ENCODE measurements at places on chromosomes 2 and 18.
A peak's percentile ranks its signal among the peaks of the same experiment; 100 is the strongest.

- H3K4me1 ChIP-seq = no peaks in the 10 kb centered on the region
- no peaks in the 10 kb centered on the region for H3K36me3 ChIP-seq
- DNase-seq = no peak
- no peak overlapping the region for H3K4me3 ChIP-seq
- H3K27ac ChIP-seq = no peak overlapping the region
- no peaks in the 10 kb centered on the region for H3K27me3 ChIP-seq
Observed at GRCh38 chr2:51789918-51790317, 758.0 kb upstream of the NRXN1 start.

DNA sequence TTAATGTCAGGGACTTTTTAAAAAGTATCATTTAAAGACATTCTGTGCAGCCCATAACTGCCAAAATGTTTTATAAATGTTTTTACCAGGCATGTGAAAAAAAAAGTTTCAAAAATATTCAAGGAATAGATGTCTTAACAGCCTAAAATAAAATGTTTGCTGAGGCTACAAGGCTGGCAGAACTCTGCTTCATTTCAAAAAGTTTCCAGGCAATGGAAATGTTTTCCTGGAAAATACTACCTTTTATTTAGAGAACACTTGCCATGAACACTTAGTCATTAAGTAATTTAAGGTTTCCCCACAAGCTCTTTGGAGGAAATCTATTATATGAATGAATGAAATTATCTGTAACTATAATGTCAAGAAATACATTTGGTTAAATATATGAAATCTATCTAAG, 68.8 kb downstream of the THADA start:
- no peak overlapping the region for H3K4me3 ChIP-seq
- DNase-seq = no peak
- H3K36me3 ChIP-seq = peaks cover 42% of the 10 kb centered on the region
- H3K27me3 ChIP-seq = no peaks in the 10 kb centered on the region
- H3K4me1 ChIP-seq = no peaks in the 10 kb centered on the region

DNA sequence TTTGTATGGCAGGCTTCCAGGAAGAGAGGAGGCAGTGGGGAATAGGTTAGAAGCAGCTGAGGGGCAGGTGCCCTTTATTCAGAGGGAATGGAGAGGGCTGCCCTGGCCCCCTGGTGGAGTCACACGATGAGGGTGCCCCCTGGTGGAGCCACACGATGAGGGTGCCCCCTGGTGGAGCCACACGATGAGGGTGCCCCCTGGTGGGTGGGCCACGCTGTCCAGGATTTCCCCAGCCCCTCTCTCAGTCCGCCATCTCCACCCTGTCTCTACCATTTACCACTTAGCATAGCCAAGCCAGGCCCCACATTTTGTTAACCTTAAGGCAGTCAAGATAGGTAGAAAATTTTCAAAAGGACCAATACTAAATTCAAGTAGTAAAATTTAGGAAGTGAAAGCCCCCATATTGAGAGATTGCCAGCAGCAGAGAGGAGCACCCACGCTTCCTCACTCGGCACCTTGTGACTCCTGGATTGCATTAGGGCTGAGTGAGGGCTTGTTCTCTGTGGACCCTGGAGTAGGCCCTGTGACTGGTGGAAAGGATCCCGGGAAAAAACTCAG, 10.4 kb upstream of the FAM228A start:
- peaks cover 4% of the 10 kb centered on the region for H3K36me3 ChIP-seq
- no peak overlapping the region for H3K27ac ChIP-seq
- no peaks in the 10 kb centered on the region for H3K27me3 ChIP-seq

DNA sequence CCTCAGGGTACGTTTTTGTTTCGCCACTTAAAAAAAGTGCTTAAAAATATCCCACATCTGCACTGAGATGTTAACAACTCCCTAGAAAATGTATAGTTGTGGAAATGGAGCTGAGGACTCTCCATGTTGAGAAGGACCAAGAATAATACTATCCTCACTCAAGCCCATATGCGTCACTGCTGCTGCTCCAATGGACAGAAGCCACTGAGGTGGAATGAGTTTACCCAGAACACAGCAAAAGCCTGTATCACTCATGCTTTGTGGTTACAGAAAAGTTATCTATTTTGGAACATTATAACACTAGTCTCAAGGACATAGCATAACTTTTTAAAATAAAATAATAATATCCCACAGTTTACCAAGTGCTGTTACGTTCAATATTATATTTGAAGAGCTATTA, 31.9 kb downstream of the DSC3 start:
- DNase-seq = no peak
- no peaks in the 10 kb centered on the region for H3K36me3 ChIP-seq
- H3K27me3 ChIP-seq = no peaks in the 10 kb centered on the region
- no peaks in the 10 kb centered on the region for H3K4me1 ChIP-seq

- H3K27me3 ChIP-seq = no peaks in the 10 kb centered on the region
- DNase-seq = no peak
- H3K4me3 ChIP-seq = no peak overlapping the region
- no peaks in the 10 kb centered on the region for H3K36me3 ChIP-seq
- no peaks in the 10 kb centered on the region for H3K4me1 ChIP-seq
- no peak overlapping the region for H3K27ac ChIP-seq
Observed at GRCh38 chr2:165109915-165110314, 93.9 kb downstream of the SCN3A start.

- H3K4me3 ChIP-seq = no peak overlapping the region
- DNase-seq = no peak
- no peaks in the 10 kb centered on the region for H3K36me3 ChIP-seq
- H3K27me3 ChIP-seq = no peaks in the 10 kb centered on the region
Observed at GRCh38 chr2:137173463-137173862, 408.1 kb downstream of the THSD7B start.

- H3K27me3 ChIP-seq = no peaks in the 10 kb centered on the region
- H3K27ac ChIP-seq = no peak overlapping the region
- no peak overlapping the region for H3K4me3 ChIP-seq
- H3K36me3 ChIP-seq = no peaks in the 10 kb centered on the region
Observed at GRCh38 chr2:80026040-80026729, 278.4 kb downstream of the LRRTM1 start.

DNA sequence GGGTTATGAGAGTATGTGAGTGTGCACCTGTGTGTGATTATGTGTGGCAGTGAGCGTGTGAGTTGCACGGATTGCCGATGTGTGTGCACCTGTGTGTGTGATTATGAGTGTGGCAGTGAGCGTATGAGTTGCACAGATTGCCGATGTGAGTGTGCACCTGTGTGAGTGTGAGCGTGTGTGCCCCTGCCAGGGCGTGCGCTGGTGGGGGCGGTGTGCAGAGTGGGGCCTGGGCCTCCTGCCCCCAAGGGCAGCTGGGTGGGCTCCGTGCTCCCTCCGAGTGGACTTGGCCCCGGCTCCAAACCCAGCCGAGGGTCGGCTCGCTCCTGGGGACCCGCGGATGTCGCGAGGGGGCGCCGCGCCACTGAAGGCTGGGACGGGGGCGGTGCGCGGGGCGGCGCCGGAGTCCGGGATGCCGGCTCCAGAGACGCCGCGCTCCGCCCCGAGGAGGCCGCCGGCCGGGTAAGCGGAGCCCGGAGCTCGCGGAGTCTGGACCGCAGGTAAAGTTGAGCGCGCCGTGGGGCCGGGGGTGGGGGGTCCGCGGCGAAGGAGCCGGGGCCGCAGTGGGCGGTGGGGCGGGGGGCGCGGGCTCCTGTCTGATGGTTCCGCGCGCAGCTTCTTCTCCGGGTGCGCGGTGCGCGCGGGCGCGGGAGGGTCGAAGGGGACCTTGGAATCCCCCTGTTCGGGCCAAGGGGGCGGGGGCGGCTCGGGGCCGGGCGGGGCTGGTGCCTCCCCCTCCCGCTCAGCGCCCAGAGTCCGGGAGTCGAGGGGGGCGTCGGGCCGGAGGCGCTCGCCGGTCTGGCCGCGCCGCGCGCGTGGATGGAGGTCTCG, at the start of gene KCNG2:
TSS of gene KCNG2 (plus strand) at position 421 of the 828 bp plus-strand sequence. CDS start 65,730 bp downstream, outside the sequence.
- peak; percentile 47 for DNase-seq
- peak within 1 kb of the TSS; percentile 52 for H3K4me3 ChIP-seq
- no peak within 1 kb of the TSS for H3K27ac ChIP-seq
- H3K27me3 ChIP-seq = peaks cover 51% of the 10 kb centered on the region

DNA sequence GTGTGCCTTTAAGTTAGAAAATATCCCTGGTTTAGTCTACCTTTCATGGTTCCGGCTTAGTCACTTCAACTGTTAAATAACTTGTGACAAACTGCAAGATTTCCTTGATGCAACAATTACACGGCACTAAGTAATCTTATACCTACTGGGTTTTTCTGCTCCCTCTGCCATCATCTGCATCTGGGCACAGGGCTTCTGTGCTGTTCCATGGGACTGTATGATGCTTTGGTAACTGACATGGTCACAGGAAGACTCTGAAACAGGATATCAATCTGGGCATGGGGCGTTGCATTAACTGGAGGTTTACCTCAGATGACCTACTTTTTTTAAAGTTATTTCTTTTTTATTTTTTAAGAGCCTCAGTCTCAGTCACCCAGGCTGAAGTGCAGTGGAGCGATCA, 365.4 kb downstream of the SS18 start:
- H3K4me1 ChIP-seq = no peaks in the 10 kb centered on the region
- H3K4me3 ChIP-seq = no peak overlapping the region
- no peaks in the 10 kb centered on the region for H3K36me3 ChIP-seq
- H3K27me3 ChIP-seq = peaks cover 8% of the 10 kb centered on the region
- H3K27ac ChIP-seq = no peak overlapping the region
- no peak for DNase-seq

DNA sequence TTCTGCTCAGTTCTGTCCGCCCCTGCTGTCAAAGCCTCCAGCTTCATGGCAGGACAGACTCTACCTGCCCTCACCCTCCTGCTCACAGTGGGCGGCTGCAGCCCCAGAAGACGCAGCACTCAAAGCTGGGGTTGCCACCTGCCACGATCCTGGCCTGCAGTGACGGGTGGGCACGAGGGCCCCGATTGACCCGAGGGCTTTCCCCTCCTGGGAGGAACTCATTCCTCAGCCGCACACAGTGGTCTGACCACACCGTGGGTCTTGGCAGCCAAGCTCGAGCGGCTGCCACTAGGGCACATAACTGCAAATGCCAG, 47.1 kb downstream of the HS6ST1 start:
- peaks cover 4% of the 10 kb centered on the region for H3K4me1 ChIP-seq
- H3K36me3 ChIP-seq = peaks cover 19% of the 10 kb centered on the region
- no peak overlapping the region for H3K27ac ChIP-seq
- no peak overlapping the region for H3K4me3 ChIP-seq

GRCh38 chr2:127080938-127081755, 25.8 kb downstream of the BIN1 start:
- peak overlapping the region; percentile 86 for H3K4me3 ChIP-seq
- H3K36me3 ChIP-seq = no peaks in the 10 kb centered on the region
- H3K27me3 ChIP-seq = no peaks in the 10 kb centered on the region
- DNase-seq = peak; percentile 74

- peaks cover 2% of the 10 kb centered on the region for H3K27me3 ChIP-seq
- H3K36me3 ChIP-seq = no peaks in the 10 kb centered on the region
- H3K4me3 ChIP-seq = no peak overlapping the region
- H3K4me1 ChIP-seq = no peaks in the 10 kb centered on the region
- H3K27ac ChIP-seq = no peak overlapping the region
Observed at GRCh38 chr2:16281451-16282335, 341.3 kb downstream of the MYCN start.

- no peak for DNase-seq
- H3K27ac ChIP-seq = no peak overlapping the region
- no peaks in the 10 kb centered on the region for H3K36me3 ChIP-seq
- no peak overlapping the region for H3K4me3 ChIP-seq
- H3K4me1 ChIP-seq = no peaks in the 10 kb centered on the region
Observed at GRCh38 chr18:36365836-36366775, 68.6 kb downstream of the FHOD3 start.

GRCh38 chr2:47779426-47779790, 3.5 kb upstream of the MSH6 start:
- H3K4me3 ChIP-seq = no peak overlapping the region
- H3K36me3 ChIP-seq = peaks cover 3% of the 10 kb centered on the region
- H3K27me3 ChIP-seq = no peaks in the 10 kb centered on the region
- H3K4me1 ChIP-seq = peaks cover 9% of the 10 kb centered on the region

- H3K4me3 ChIP-seq = no peak overlapping the region
- H3K4me1 ChIP-seq = peaks cover 13% of the 10 kb centered on the region
- H3K36me3 ChIP-seq = no peaks in the 10 kb centered on the region
- DNase-seq = peak; percentile 3
Observed at GRCh38 chr18:61551586-61551985, 218.4 kb downstream of the CDH20 start.

DNA sequence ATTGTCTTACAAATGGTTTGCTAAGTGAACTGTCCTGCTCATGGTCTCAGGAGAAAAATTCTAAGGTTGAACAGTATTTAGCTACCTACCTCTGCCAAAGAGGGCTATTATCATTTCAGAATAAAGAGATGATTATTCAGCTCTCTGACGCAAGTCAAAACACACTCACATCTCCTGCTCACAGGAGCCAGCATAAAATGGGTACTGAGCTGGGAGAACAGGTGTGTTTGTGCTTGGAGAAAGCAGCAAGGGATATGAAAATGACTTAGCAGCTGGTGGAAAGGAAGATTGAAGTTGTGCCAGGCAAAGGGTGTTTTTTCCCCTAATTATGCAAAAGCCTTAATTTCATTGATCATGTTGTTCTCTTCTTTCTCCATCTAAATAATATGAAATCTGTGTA, 47.3 kb upstream of the TANK start:
- H3K4me1 ChIP-seq = no peaks in the 10 kb centered on the region
- H3K4me3 ChIP-seq = no peak overlapping the region
- H3K27me3 ChIP-seq = peaks cover 2% of the 10 kb centered on the region
- no peak overlapping the region for H3K27ac ChIP-seq

GRCh38 chr2:101064505-101064867, 62.4 kb downstream of the RPL31 start:
- no peaks in the 10 kb centered on the region for H3K36me3 ChIP-seq
- H3K4me3 ChIP-seq = no peak overlapping the region
- peaks cover 3% of the 10 kb centered on the region for H3K4me1 ChIP-seq
- no peak overlapping the region for H3K27ac ChIP-seq
- no peak for DNase-seq
